ENCODE measurements at places on chromosomes 12 and 14.
A peak's percentile ranks its signal among the peaks of the same experiment; 100 is the strongest.

- DNase-seq: no peak
Measured at GRCh38 chr12:51429700-51430099, 5.1 kb downstream of the SLC4A8 start.

DNA sequence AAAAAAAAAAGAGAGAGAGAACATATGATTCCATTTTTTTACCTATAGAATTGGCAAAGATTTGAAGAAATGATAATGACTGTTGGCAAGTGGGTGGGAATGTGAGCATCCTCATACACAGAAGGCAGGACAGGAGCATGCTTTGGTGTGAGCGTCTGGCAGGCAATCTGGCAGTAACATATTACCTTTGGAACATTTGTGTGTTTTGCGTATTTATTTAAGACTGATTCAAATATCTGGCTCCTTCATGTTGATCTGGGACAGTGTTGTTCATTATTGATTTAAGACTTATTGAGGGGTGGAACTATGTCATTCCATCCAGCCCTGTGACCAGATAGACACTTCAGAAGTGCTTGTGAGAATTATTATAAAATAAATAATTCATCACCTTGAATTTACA, 53.1 kb downstream of the PPP1R36 start:
- DNase-seq: no peak

GRCh38 chr12:132597333-132598316, 12.8 kb downstream of the LRCOL1 start:
- DNase-seq: no peak

- DNase-seq: no peak
Measured at GRCh38 chr12:7150356-7150755, 20.2 kb downstream of the CLSTN3 start.

GRCh38 chr14:100011628-100012325, 53.4 kb upstream of the EVL start:
- no peak for DNase-seq

DNA sequence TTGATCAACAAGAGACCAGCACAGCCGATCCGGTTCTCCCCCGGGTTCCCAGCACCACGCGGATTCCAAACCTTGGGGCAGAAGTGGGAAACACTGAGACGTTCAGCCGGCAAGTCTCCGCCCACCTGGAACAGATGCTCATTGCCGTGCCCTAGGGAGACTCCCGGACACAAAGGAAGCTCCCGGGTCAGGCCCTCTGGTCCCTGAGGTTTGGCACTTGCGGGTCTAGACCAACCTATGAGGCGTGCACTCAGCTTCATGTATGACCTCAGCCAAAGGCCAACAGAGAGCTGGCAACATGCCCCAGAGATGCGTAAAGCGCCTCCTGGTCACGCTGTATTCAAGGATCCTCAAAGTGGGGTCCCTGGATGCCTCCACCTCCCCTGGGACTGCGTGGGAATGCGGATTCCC, 2.5 kb downstream of the RIMBP2 start:
- DNase-seq: no peak

- DNase-seq: no peak
Measured at GRCh38 chr12:63036974-63037335, 102.0 kb upstream of the PPM1H start.

GRCh38 chr14:104878582-104878981, 13.5 kb downstream of the CEP170B start:
- DNase-seq: no peak

DNA sequence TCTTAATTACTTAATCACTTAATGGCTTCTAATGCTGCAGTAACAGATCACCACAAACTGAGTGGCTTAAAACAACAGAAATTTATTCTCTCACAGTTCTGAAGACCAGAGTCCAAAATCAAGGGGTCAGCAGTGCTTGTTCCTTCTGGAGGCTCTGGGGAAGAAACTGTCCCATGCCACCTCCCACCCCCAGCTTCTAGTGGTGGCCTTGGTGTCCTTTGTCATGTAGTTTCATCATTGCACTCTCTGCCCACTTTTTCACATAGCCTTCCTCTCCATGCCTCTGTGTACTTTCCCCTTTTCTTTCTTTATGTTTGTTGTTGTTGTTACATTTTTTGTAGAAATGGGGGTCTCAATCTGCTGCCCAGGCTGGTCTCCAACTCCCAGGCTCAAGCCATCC, 16.1 kb upstream of the UBC start:
- no peak for DNase-seq

DNA sequence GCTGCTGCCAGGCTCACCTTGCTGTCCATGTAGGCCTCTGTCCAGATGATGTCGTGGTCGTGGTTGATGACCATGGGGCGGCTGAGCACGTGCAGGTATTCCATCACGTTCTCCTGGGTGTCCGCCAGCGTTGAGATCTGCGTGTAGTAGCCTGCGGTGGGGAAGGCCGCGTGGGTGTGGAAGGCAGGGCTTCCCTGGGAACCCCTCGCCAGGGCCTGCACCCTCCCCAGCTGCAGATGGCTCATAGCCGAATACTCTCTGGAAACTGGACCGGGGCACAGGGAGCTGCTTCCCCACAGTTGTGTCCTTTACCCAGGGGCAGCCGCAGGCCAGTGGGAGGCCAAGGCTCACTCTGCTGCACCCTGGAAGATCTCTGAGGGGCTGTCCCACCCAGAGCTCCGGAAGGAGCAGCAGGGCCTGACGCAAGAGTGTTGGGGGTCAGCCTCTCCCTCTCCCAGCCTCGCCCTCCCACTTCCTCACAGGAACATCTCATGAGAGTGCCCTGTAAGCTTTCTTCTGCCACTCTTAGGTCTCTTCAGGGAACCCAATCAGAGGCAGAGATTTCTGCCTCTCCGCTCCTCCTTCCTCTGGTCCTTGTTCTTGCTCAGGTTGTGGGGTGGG, 35.5 kb downstream of the CACNA2D4 start:
- no peak for DNase-seq

GRCh38 chr12:100953217-100953616, 158.6 kb downstream of the ANO4 start:
- no peak for DNase-seq

DNA sequence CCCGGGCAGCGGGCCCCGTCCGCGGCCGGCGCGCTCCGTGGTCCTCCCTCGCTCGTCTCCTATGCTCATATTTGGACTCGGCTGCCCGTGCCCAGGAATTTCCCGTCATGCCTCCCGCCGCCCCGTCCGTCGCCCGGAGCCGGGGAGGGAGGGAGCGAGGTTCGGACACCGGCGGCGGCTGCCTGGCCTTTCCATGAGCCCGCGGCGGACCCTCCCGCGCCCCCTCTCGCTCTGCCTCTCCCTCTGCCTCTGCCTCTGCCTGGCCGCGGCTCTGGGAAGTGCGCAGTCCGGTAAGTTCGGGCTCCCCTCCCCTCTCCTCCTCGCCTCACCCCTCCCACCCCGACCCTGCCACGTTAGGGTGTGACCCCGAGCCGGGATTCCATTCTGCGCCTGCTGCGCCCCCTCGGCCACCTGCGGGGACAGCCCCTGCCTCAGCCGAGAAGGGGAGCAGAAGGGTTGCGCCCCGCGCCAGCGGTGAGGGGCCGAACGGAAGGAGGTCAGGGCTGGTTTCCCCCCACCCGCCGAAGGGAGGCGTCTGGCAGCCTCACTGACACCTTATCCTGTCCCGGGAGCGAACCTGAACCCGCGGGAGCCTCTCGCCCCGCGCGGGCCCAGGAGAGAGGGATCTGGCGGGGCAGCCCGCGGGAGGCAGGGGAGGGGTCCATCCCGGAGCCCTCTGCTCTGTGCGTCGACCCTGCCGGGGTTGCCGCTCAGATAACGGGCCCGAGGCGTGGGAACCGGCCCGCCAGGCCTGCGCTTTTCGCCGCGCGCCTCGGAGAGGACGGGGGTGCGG, at the start of gene MSRB3:
TSS of gene MSRB3 (plus strand) at position 108 of the 793 bp plus-strand sequence. CDS start 29,897 bp downstream, outside the sequence.
- peak; percentile 96 for DNase-seq

- no peak for DNase-seq
Measured at GRCh38 chr12:59345406-59345805, 250.4 kb upstream of the SLC16A7 start.

- DNase-seq: no peak
Measured at GRCh38 chr14:49189375-49189774, 396.8 kb downstream of the RPS29 start.

- DNase-seq: no peak
Measured at GRCh38 chr12:20183563-20183962, 184.8 kb upstream of the PDE3A start.

GRCh38 chr14:95557832-95558231, 23.0 kb downstream of the GLRX5 start:
- no peak for DNase-seq

DNA sequence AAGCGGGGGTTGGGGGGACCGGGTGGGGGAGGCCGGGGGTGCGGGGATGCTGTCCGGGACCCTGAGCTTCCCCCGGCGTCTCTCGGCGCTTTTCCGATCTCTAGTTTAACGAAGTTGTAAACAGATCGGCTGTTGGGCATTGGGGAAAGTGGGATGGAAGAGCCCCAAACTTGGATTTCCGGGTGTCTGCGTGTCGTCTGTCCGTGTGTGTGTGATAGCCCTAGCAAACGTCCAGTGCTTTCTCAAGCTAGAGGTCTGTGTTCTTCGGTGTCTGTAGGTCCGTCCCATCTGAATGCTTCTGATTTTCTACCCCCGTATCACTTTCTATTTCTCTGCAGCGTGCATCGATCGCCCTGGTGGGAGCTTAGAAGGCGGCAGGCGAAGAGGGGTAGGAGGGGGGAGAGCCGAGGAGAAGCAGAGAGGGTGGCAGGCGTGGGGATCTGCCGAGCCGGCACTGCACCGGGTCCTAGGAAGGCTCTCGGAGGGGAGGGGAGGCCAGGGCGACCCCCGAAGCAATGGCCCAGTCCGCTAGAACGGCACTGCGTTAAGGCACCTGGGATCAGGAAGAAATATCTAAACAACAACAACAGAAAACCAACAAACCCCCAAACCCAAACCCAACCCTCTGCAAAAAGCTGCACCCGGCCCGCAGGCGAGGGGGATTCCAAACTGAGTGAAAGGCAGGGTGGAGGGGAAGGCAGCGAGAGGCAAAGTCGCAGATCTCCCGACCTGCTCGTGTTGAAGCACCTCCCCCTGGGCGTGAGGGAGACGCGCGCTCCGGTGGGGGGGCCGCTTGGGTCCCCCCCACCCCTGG, 1.0 kb downstream of the KCNA1 start:
- DNase-seq: peak; percentile 27

GRCh38 chr14:103735022-103735421, 19.4 kb downstream of the ZFYVE21 start:
- DNase-seq: no peak

DNA sequence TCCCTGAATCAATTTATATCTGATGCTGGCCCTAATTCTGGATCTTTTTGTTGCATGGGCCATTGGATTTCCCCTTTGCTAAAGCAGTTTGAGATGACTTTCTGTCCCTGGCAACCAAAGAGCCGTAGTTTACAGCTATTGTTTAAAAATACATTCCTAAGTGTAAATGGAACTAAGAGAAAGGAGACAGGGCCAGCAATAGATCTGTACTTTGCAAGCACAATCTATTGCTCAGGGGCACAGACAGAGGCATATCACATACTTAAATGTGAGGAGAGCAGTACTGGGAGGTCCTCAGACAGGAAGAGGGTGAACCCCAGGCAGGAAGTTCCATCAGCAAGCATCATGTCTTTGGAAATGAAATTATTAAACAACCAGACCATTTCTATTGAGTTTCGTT, 126.6 kb downstream of the ZFP36L1 start:
- DNase-seq: no peak

GRCh38 chr14:27573018-27573417, 975.2 kb upstream of the NOVA1 start:
- DNase-seq: no peak

GRCh38 chr12:131511391-131511802, 199.5 kb upstream of the SFSWAP start:
- DNase-seq: no peak

- no peak for DNase-seq
Measured at GRCh38 chr12:130804216-130804615, 34.8 kb downstream of the STX2 start.

DNA sequence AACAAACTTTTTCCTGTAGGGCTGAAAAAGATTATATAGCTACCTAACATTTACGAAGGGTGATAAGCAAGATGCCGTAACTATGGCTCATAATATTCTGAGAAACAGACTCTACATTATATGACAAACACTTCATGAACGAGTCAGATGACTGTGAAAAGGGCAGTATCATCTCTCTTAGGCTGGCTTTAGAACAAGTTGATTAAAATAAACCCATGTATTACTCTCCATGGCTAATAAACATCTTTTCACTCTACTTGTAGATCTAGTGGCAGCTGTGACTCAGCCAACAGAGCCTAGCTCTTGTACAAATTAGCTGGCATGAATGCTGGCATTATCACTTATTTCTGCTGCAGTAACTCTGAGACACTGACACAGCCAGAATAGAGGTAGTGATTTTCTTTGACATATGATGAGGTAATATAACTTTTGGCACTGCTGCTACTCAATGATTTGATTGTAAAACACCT, 47.1 kb downstream of the SLC2A13 start:
- no peak for DNase-seq

- DNase-seq: peak; percentile 33
Measured at GRCh38 chr12:131092901-131093603, 139.3 kb downstream of the ADGRD1 start.

- DNase-seq: no peak
Measured at GRCh38 chr14:95058491-95058890, 98.8 kb downstream of the DICER1 start.

- no peak for DNase-seq
Measured at GRCh38 chr12:38892087-38892786, 13.2 kb downstream of the CPNE8 start.

DNA sequence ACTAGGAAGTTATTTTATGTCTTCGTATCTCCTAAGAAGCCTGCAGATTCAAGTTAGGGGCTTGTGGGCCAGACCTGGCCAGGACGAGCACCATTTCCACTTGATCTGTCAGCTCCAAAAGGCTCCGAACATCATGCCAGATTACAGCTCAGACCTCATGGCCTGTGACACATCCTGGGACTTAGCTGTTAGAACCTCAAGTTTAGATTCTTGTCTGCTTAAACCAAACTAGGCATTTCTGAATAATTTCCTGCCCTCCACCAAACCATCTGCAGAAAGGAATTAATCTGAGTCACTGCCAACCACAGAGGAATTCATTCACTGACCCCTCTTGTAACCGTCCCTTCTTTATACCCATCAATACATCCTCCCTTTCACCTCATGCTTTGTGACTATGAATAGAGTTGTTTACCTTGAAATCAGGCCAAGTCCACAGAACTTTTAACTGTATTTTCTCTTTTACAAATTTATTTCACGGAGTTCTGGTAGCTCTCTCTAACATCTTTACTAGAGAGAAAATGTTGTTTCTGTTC, 120.3 kb downstream of the FBXL14 start:
- DNase-seq: peak; percentile 84

DNA sequence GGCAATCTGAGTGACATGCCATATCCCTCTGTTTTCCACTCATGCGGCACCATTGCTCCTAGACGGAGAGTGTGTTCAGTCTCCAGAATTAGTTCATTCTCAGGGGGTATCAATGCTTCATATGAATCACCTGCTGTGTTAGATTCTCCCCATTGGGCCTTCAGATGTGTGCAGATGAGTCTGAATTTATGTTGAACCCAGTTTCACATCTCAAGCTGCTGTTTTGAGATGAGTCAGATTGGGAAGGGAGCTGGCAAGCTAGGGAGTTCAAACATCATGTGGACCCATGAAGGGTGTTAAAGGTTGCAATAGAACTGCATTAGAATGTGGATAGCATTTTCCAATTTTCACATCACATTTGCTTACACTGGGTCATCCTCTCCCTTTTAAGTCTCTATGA, 46.9 kb upstream of the KCNA1 start:
- DNase-seq: no peak
